Activated naive CD4-positive, alpha-beta T cell treated with anti-CD3 and anti-CD28 coated beads, Interleukin-2, amount 50 U/mL, for 72 hours (primary cell): ENCODE measurements at places on chromosomes 16 and 17. TPM values are rescaled to one million over a fixed set of nuclear protein-coding genes. Genes with fewer than 3 reads are reported as not detected.
A peak's percentile ranks its signal among the peaks of the same experiment; 100 is the strongest.

EVPLL gene
- total RNA-seq, result 0.54 TPM

WNK4 gene
- 1.7 TPM for total RNA-seq

USP10 gene
- total RNA-seq, result 129 TPM

PABPN1L gene
- total RNA-seq, result not detected

CDH5 gene
- total RNA-seq, result not detected

DNAAF8 gene
- 0.09 TPM for total RNA-seq

GNG13 gene
- not detected for total RNA-seq

CPNE2 gene
- total RNA-seq, result 5.1 TPM

ITGAX gene
- 7.3 TPM for total RNA-seq

PYY gene
- not detected for total RNA-seq

DNA sequence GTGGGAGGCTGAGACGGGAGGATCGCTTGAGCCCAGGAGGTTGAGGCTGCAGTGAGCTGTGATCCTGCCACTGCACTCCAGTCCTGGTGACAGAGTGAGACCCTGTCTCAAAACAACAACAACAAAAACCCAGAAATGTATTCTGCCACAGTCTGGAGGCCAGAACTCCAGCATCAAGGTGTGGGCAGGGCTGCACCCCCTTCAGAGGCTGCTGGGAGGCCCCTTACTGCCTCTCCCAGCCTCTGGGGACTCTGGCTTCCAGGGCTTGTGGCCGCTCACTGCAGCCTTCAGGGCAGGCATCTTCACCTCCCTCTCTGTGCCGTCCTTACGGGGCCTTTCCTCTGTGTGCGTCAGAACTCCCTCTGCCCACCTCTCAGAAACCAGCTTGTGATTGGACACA, 209.4 kb upstream of the GSE1 start:
- peak; percentile 1 for DNase-seq

- DNase-seq, result no peak
Observed at GRCh38 chr16:81796035-81796434, 16.9 kb downstream of the PLCG2 start.

DNA sequence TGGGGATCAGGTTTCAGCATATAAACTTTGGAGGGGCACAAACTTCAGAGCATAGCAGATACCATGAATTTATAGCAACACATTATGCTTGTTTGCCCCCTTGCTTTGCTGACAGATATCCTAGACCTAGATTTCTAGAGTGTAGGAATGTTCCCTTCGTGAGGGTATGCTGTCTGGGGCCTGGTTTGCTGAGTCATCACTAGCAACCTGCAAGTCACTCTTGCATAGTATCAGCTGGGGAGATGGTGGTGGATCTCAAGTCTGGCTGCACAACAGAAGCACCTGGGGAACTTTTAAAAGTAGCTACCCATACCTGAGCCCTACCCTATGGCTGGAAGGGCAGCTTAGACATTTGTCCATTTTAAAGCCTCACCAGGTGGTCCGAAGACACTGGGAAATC, 22.3 kb upstream of the HSBP1 start:
- no peak for DNase-seq

DNA sequence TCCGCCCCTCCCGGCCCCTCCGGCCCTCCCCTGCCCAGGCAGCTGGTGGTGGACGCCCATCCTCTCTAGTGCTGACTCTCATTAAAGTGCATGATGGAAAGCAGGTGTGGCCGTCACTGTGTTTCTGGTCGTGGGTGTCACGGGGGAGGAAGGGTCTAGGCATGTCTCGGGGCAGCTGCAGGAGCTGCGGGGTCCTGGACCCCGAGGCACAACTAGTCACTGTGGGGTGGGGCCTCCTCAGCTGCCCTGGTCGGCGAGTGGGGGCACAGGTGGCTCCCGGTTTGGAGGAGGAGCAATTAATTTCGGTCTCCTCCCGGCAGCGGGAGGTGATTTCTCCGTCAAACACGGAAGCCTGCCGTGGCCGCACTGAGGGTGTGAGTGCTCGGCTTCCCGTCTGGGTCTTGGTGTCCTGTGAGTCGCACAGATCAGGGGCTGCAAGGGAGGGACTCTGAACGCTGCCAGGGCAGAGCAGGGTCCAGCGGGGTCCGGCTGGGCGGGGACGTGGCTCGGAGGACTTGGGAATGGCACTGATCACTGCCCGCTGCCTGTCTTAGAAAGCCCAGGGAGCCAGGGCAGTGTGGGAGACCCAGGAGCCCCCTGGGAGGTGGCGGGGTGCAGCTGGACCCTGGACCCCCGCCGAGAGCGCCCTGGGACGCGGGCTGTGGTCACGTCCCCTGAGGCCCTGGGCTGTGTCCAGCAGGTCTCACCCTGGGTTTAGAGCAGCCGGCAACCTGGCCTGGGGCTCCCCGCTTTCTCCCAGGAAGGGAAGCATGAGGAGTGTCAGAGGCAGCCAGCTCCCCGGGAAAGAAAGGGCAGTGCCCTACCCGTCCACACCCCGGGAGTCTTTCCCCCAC, 3.3 kb downstream of the TPSD1 start:
- no peak for DNase-seq

GRCh38 chr17:51419476-51419875, 159.1 kb downstream of the UTP18 start:
- no peak for DNase-seq

GRCh38 chr16:52547004-52547833, at the start of gene TOX3:
TOX3 (minus strand) TSS chr16:52547143; CDS start chr16:52546723, 420 bp downstream.
- DNase-seq, result no peak

DNA sequence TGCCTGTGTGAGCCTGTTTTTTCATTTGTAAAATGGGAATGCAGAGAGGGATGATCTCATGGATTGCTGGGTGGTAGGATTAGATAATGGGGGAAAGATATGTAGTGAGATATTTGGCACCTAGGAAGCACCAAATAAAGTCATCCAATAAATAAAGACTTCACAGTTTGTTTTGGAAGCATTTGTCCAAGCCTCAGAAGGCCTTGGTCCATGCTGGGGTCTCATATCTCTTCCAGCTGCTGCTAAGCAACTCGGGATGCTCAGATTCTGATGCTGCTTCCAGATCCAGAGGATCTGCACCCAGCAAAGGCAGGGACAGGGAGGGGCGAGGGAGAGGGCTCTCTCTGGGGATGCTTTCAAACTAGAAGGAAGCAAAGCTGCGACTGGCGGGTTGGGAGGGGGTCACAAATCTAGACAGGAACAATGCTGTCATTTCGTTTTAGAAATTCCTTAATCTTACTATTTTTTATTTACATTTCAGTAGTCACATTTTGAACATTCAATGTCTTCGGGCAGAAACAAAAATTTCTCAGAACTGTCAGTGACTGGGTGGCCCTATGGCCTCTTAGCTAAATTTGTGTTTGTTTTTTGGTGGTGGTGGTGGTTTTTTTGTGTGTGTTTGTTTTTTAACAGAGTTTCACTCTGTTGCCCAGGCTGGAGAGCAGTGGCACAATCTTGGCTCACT, 114.9 kb upstream of the CDH5 start:
- DNase-seq, result no peak

- no peak for DNase-seq
Observed at GRCh38 chr17:80856863-80857755, 134.5 kb upstream of the CHMP6 start.

DNA sequence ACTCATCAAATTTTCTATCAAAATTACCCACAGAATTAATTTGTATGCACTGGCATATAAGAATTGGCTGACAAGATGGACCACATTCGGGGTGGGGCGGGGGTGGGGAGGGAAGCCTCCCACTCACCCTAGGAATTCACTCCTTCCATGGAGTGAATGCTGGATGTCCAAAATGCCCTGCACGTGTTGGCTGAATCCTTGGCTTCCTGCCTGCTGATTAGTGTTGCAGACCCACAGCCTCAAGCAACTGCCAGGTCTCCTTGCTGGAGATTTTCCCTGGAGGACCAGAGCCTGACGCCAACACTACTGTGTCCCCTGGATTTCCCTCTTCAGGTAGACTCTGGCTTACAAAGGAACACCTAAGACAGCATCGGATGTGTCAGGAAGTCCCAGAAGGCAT, 575.7 kb upstream of the CDH11 start:
- DNase-seq, result no peak

- no peak for DNase-seq
Observed at GRCh38 chr16:77386831-77387814, 47.7 kb downstream of the ADAMTS18 start.

- DNase-seq, result peak; percentile 81
Observed at GRCh38 chr17:42248351-42249179, 27.6 kb downstream of the STAT5B start.

GRCh38 chr17:32102172-32102571, 40.1 kb upstream of the RHOT1 start:
- DNase-seq, result peak; percentile 28

DNA sequence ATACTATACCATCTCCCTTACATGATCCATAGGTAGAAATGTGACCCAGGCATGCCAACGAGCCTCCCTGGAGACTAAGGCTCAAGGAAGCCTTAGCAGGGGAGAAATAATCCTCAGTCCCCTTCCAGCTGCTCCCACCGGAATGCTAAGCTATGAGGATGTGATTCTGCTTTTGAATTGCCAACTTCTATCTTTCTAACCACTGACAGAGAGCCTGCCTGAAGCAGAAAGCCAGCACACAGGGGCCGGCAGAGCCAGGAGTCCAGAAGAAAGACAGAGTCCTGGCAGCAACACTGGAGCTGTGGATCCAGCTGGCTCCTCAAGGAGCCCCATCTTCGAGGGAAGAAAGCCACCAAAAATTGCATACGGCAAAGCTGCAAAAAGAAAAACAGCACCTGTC, 579.6 kb upstream of the CDH5 start:
- no peak for DNase-seq

DNA sequence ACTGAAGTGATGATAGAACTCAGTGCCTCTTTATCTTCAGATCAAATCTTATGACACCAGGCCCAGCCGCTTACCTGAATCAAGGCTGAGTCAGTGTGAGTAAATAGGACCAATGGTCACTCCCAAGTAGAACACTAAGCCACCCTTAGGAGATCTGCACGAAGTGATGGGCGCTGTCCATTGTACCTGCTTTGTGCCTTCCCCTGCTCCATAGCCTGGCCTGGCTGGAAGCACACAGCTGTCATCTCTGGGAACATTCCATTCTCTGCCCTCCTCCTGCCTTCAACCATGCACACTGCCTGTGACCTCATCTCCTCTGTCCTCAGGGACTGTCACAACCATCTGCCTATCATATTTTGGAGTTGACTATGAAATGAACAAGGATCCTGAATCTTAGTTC, 279.5 kb upstream of the ASIC2 start:
- no peak for DNase-seq

DNA sequence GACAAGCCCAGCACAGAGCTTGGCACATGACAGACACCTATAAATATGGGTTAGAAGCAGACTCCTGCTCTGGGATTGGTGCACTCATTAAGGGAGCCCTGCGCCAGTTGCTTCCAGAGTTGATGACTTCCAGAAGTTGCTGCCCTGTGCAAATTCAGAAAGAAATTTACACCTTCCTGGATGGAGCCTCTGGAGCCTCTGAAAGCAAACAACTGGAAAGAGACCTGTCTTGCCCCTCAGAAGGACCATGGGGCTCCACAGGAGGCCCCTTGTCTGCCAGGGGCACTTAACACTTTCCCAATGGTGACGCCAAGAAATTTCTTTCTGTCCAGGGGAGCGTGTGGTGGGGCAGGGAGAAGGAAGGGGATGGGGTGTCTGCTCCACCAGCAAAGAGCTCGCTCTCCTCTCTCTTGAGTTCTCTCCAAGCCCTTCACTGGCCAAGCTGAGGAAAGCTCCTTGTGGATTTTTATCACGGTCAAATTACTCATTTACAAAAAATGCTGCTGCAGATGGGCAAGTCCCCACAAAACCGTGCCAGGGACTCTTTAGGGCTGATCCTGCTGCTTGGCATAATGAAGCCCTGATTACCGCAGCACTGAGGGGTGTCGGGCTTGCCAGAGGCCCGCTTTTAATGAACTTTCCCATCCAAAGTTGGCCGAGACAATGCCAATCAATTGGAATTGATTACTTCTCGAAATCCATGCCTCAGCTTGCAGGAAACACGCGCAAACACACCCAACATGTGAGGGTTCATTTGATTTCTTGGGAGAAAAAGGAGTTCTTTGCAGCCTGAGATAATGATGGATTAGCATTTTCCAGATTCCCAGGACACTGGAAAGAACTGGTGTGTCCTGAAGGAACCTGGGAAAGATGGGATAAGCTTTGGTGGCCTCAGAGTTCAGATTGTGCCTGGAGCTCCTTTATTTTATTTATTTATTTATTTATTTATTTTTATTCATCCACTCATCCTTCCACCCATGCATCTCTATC, 583.6 kb upstream of the CDH5 start:
- no peak for DNase-seq
